ENCODE measurements at places on chromosomes 16 and 17.

- DNase-seq: no peak
Measured at GRCh38 chr17:16301963-16302855, 51.1 kb downstream of the CENPV start.

GRCh38 chr16:3643095-3643730, 11.3 kb upstream of the DNASE1 start:
- no peak for DNase-seq

DNA sequence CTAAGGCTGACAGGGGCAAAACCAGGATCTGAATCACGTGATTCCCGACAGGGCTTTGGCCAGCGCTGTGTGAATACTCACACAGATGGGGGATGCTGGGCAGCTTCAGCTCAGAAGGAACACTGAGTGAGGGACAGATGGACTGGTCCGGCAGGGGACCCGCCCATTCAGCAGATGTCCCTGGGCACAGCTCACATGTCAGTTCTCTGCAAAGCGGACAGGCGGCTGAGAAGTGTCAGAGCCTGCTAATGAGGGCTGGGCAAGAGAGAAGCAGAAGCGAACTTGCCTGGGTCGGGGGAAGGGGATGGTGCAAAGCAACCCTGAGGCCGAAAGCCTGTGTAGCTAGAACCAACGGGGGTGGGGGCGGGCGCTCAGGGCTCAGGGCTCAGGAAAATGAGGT, 11.9 kb upstream of the GLIS2 start:
- DNase-seq: peak; percentile 97

- no peak for DNase-seq
Measured at GRCh38 chr16:9238346-9238745, 146.9 kb downstream of the HAPSTR1 start.

DNA sequence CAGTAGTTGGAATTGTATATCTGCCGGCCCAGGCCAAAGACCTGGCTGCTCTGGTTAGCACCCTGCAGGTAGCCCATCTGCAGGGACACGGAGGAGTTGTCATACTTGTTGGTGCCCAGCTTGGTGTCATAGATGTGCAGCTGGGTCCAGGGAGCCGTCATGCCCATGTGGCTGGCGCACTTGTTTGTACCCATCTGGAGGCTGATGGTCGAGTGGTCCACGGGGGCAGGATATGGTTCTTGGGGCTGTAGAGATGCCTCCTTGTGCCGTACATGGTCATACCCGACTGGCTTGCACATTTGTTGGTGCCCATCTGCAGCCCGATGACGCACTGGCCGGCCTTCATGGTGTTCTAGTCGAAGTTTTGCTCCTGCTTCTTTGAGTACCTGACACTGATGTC, 6.0 kb downstream of the CDH3 start:
- DNase-seq: no peak

DNA sequence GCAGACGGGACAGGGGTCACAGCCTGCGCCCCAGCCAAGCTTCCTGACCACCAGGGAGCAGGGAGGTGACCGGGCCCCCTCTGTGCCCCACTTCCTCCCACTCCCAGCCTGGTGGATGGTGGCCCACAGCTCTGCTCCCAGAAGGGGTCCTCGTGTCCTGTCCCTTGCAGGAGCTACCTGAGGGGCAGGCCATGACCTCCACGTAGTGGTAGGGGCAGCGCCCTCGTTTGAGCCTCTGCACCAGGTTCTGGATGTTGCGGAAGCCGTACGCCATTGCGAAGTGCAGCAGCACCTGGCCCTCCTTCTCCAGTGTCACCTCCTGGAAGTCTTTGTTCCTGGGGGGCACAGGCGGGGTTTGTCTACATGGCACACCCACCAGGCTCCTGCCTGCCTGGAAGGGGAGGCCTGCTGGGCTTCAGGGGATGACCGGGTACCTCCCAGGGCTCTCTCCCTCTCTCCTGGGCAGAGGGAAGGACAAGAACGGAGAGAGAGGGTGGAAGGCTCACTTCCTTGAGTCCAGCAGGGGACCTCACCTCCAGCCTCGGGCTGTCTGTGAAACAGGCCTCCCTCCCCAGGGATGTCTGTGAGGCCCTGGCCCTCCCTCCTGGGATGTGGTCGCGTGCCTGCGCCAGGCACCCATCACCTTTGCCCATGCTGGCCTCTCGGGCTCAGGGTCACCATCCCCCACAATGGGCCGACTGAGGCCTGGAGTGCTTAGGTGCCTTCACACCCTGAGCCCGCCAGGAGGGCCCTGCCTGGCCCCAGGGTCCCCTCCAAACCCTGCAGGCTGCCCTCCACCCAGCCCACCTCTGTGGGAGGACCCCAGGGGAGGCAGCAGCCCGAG, 4.0 kb downstream of the HAGHL start:
- DNase-seq: no peak
